ENCODE measurements at places on chromosomes 12 and 14. TPM values are rescaled to one million over a fixed set of nuclear protein-coding genes. Genes with fewer than 3 reads are reported as not detected.

DNA sequence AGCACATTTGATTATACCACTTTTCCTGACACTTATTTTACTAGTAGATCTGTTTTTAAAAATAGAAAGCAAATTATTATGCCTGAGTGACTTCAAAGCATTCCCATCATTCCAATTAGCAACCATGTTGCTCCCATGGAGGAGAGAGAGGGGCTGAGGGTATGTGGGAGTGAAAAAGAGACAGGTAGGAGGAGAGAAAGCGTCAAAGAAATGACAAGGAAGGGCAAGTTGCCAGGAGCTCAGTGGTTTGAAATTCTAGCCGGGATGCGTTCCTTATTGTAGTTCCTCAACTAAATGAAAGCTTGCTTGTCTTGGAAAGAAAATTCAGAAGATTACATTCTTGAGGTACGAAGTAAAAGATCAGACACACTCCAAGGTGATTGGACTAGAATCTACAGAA, 92.4 kb upstream of the PKP2 start:
- H3K27me3 ChIP-seq: no peaks in the 10 kb centered on the region
- no peaks in the 10 kb centered on the region for H3K4me1 ChIP-seq
- H3K27ac ChIP-seq: no peak overlapping the region
- no peak overlapping the region for H3K4me3 ChIP-seq

DNA sequence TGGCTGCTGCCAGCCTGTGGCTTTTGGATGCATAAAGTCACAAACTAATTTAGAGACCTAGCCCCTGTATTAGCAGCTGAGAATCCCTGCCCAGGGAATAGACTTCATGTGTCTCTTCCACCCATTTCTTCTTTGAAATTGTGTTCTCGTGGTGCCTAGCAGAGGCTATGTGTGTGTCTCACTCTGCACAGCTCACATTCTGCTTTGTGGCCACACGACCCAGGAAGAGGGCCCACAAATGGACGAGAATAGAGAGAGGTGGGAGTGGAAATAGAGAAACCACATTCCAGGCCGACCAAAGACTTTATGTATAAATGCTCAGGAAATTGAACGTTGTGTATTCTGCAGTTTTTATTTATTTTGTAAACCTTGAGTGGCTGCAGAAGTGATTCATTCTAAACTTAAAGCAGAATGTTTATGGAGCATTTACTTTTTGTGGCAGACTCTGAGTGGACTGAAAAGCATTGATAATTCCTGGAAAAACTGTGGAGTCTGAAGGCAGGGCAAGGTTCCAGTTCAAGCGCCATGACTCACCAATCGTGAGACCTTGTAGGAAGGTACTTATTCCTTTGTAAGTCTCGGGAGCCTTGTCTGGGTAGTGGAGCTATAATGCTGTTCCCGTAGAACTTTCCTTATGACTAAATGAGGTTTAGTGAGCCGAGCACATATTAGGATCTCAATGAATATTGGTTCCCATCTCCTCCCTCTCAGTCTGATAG, 9.1 kb downstream of the B4GALNT3 start:
- no peaks in the 10 kb centered on the region for H3K36me3 ChIP-seq
- H3K4me1 ChIP-seq: no peaks in the 10 kb centered on the region
- peaks cover 46% of the 10 kb centered on the region for H3K27me3 ChIP-seq
- H3K4me3 ChIP-seq: no peak overlapping the region

DNA sequence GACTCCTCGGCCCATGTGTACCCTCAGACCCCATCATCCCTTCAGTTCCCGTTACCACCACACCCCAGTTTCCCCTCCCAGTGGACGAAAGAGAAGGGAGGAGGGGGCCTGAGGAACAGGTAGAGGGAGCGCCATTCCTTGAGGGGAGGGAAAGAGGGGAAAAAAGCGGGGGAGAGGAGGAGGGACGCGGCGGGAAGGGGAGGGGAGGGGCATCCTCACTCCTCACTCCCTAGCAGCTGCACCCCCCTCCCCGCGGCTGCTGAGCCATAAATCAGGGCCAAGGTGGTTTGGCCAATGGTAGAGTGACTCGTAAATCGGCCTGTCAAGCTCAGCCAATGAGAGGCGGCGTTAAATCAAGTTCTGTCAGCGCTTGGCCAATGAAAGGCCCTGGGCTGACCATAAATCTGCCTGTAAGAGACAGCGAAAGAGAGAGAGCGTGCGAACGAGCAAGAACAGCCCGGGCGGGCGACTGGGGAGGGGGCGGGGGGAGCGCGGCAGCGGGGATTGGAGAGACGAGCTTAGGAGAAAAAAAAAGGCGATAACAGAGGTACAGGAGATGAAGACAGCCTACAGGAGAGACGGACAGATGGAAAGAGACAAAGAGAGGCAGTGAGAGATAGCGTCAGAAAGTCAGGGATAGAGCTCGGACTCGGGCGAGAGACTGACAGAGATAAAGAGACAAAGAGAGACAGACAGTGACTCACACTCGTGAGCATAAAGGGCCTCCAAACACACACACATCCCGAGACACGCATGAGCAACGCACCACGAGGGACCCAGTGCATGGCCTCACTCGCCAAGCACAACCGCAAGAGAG, 5.1 kb downstream of the GPR84 start:
- no peaks in the 10 kb centered on the region for H3K27me3 ChIP-seq
- H3K27ac ChIP-seq: peak overlapping the region; percentile 95
- peaks cover 16% of the 10 kb centered on the region for H3K4me1 ChIP-seq
- no peaks in the 10 kb centered on the region for H3K36me3 ChIP-seq

DNA sequence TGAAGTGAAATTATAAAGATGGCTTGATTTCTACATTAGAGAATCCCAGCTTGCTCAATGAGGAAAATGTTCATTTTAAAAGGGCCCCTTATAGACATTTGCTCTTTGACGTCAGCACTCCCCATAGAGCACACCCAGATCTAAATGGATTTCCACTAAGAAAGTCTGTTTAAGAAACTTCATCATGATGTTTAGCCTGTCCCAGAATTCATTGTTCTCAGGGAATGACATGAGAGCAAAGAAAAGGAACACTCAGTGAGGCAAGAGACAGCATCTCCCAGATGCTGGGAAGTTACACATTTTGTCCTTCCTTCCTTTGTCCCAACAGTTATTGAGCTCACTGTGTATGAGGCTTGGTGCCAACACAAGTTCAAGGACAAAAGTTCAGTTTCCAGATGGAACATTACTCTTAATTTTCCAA, 4.9 kb downstream of the PHLDA1 start:
- no peaks in the 10 kb centered on the region for H3K27me3 ChIP-seq
- H3K4me1 ChIP-seq: no peaks in the 10 kb centered on the region
- DNase-seq: peak; percentile 67
- peaks cover 28% of the 10 kb centered on the region for H3K36me3 ChIP-seq
- peak overlapping the region; percentile 22 for H3K4me3 ChIP-seq

- peaks cover 2% of the 10 kb centered on the region for H3K4me1 ChIP-seq
- DNase-seq: peak; percentile 74
- H3K36me3 ChIP-seq: peaks cover 35% of the 10 kb centered on the region
- no peaks in the 10 kb centered on the region for H3K27me3 ChIP-seq
These were observed 18.4 kb downstream of the PWP1 start for GRCh38 chr12:107704041-107704440.

- H3K36me3 ChIP-seq: no peaks in the 10 kb centered on the region
- no peak overlapping the region for H3K4me3 ChIP-seq
- no peak overlapping the region for H3K27ac ChIP-seq
- DNase-seq: no peak
These were observed 31.6 kb upstream of the FRS2 start for GRCh38 chr12:69438539-69438938.

- H3K36me3 ChIP-seq: no peaks in the 10 kb centered on the region
- H3K27ac ChIP-seq: peak overlapping the region; percentile 9
- H3K27me3 ChIP-seq: no peaks in the 10 kb centered on the region
- no peak for DNase-seq
These were observed 372 bp upstream of the DPF3 start for GRCh38 chr14:72894323-72894622.

DNA sequence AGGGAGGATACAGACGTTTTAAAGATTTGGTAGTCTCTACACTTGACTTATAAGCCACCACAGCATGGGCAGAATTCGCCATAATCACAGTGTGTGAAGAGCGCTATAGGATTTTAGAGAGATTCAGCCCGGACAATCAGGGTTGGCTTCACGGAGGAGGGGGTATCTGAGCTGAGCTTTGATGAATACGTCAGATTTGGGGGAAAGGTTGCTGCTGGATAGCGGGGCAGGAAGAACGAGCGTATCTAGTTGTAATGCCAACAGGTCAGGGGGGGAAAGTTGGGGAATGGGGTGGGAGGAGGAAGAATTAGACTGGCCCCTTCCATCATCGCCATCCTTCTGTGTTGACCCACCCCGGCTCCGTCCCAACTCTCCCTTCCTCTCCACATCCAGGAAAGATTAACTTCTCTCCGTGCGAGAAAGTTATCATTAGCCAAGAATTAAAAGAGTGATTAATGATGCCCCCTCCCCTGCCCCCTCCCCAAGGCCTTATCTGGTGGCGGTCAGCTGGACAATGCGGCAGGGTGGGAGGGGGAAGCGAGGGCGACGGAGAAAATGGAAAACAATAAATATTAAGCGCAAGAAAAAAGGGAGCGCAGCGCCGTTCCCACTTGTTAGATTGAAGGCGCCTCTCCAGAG, 13.5 kb upstream of the GPATCH2L start:
- peaks cover 42% of the 10 kb centered on the region for H3K27me3 ChIP-seq
- no peak overlapping the region for H3K4me3 ChIP-seq
- H3K36me3 ChIP-seq: no peaks in the 10 kb centered on the region
- no peaks in the 10 kb centered on the region for H3K4me1 ChIP-seq
- no peak overlapping the region for H3K27ac ChIP-seq

Gene PYGL
- total RNA-seq: 70.4 TPM
